Nephron progenitor cell (in vitro differentiated cells): ENCODE measurements at places on chromosomes 6 and 20.
A peak's percentile ranks its signal among the peaks of the same experiment; 100 is the strongest.

DNA sequence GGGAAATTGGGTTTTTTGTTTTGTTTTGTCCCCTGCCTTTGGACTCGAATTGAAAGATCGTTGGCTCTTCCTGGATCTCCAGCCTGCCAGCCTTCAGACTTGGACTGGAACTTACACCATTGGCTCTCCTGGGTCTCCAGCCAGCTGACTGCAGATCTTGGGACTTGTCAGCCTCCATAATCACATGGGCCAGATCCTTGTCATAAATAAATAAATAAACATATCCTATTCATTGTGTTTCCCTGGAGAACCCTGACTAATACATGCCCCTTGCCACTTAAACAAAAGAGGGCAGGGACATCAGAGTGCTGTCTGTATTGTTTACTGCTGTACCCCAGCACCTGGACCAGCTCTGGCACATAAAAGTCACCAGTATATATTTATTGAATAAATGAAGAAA, 101.5 kb downstream of the CAP2 start:
- DNase-seq = no peak

GRCh38 chr6:54327631-54328030, 19.4 kb downstream of the TINAG start:
- DNase-seq = no peak

DNA sequence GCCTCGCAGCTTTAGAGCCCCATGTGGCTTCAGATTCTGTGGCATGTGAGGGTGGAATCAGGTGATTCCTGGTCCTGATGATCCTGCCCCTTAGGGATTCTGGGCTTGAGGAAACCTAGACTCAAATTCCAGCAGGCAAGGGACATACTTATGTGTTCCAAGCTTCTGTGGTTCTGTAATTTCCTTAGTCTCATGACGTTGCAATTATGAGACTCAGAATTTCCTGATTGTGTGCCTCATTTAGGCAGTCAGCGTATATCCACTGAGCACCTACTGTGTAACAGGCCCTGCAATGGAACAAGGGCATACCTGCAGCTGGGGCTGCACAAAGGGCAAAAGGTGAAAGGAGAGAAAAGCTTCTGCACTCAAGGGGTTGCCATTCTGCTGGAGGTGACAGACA, 11.6 kb upstream of the BPIFB4 start:
- no peak for DNase-seq

- no peak for DNase-seq
These were observed 516 bp upstream of the IRF4 start for GRCh38 chr6:390914-391558.

GRCh38 chr20:63890201-63890576, 4.7 kb upstream of the DNAJC5 start:
- no peak for DNase-seq

GRCh38 chr6:52574709-52575501, 2.0 kb downstream of the TRAM2 start:
- DNase-seq = no peak

GRCh38 chr6:42372699-42373098, 79.0 kb downstream of the TRERF1 start:
- DNase-seq = no peak

DNA sequence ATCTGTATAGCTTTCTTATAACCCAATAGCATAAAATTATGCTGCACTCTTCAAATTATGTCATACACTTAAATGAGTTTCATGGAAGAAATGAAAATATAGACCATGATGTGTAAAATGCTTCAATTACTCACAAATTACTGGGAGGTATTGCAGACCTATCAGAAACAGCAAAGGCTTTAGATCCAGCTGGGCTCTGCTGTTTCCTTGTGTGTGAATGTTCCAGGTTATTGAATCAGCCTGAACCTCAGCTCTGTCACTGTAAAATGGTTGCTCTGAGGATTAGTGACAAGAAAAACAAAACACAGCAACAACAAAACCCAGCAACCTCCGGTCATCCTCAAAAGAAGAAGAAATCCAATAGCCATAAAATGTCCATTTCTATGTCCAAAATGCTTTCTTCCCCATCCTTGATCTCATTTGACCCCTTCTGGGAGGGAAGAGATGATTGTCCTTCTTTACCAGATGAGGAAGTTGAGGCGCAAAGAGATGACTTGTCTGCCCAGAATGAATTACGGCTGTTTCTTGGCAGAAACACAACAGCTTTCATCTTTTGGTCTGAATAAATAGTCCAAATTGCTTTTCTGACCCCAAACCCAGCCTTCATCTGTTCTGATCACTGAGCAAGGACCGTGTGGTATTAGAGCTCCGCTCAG, 42.2 kb upstream of the TGM6 start:
- no peak for DNase-seq

DNA sequence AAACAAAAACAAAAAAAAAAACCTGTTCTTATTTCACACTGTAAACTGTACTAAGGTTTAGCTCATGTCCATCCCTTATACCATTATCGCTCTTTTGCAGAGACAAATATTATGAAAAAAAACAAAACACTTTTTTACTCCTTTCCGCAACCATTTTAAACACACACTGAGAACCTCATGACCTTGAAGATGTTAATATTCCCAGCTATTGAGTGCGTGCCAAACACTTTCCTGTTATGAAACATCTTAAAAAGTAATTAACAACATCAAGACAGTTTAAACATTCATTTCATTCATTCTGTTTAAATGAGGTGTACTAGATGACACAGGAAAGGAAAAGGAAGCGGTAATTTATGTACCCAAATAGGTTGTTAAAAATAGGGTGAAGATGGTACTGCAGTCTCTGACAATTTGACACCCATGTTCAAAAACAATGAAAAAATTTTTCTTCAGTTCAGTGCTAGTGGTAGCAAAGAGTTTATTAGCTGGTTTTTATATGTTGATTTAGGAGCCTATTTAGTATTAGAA, 3.9 kb upstream of the ARHGAP18 start:
- DNase-seq = no peak

DNA sequence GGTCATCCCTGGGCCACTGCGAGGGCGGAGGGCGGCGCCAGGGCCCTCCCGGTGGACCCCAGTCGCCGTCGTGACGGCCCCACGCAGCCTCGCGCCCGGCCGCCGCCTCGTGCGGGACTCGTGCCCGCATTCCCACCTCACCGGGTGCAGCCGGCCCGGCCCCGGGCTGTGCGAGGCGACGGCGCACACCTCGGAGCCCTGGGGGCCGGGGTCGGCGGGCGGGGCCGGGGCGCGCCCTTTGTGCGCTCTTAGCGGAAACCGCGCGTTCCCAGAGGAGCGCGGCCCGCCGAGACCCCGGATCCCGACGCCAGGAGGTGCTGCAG, 5.5 kb upstream of the DLL1 start:
- peak; percentile 57 for DNase-seq

- DNase-seq = peak; percentile 44
These were observed 164.1 kb upstream of the SALL4 start for GRCh38 chr20:51966296-51966971.

- DNase-seq = no peak
These were observed 453.2 kb upstream of the PTCHD4 start for GRCh38 chr6:48564036-48564820.

DNA sequence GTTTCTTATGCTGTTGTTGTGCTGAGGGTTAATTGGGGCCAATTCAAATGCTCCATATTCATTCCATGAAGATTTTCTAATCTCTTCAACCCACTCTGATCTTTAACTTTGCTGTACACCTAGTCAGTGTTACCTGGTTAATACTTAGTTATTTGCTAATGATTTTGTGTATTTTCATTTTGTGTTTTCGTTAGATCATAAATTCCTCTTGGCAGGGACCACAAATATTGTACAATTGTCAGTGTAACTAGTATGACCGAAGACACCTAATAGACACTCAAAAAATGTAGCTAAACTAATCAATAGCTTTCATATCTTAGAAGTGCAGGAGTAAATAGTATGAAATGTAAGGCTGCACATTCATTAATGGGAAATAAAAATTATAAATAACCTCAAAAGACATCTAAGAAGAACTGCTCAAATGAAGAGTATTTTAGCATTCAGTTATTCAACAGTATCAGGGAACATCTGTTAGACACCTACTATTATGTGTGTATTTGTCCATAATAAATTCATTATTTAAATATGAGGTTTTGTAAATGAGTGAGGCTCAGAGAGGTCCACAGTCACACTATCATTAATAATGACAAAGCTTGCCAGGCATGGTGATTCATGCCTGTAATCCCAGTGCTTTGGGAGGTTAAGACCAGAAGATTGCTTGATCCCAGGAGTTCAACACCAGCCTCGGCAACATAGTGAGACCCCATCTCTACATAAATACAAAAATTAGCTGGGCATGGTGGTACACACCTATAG, 13.4 kb upstream of the HSF2 start:
- DNase-seq = no peak

DNA sequence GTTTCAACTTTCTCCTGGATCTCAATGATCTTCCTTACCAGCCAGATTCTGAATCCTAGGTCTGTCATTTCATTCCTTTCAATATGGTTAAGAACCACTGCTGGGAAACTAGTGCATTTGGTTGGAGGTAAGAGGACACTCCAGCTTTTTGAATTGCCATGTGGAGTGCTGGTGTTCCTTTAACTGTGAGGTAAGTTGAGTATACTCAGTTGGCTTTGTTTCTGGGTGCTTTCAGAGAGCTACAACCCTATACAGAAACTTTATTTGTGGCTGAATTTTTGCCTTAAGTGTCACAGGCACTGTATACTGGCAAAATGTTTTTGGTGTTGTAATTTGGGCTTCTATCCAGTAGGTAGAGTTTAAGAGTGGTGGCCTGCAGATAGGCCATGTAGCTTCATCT, 175.8 kb downstream of the TBC1D32 start:
- no peak for DNase-seq

DNA sequence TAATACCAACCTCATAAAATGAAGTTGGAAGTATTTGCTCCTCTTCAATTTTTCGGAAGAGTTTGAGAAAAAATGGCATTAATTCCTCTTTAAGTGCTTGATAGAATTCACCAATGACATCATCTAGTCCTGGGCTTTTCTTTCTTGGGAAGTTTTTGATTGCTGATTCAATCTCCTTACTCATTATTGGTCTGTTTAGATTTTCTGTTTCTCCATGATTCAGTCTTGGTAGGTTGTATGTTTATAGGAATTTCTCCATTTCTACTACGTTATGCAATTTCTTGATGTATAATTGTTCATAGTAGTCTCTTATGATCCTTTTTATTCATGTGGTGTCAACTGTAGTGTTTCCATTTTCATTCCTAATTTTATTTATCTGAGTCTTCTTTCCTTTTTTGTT, 176.9 kb upstream of the PRND start:
- DNase-seq = no peak

- DNase-seq = no peak
These were observed 105.2 kb upstream of the TRAF3IP2 start for GRCh38 chr6:111710911-111711310.

DNA sequence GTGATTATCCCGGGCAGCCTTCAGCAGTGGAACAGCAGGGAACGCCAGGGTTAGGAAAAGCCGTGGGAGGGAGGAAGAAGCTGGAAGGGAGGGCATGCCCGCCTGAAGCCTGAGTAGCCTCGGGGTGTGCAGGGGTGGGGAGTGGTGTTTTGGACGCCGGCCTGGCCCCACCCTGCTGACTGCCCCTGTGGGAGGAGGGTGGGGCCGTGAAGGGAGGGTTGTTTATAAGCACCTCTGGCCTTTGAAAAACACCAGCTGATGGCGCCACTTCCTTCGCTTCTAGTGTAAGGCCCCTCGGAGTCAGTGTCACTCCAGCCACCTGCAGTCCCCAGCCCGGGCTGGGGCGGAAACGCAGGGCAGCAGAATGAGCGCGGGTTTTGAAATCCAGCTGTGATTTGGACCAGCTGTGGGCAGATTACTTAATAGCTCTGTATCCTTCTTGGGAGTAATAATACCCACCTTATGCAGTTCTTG, 52.8 kb upstream of the BMP6 start:
- peak; percentile 26 for DNase-seq

GRCh38 chr20:12721636-12722035, 287.1 kb upstream of the SPTLC3 start:
- DNase-seq = no peak

GRCh38 chr6:73081955-73082354, 143.3 kb downstream of the KHDC1L start:
- DNase-seq = no peak

GRCh38 chr6:47690214-47690613, 8.2 kb upstream of the ADGRF4 start:
- no peak for DNase-seq

GRCh38 chr6:38316099-38316868, 323.4 kb downstream of the BTBD9 start:
- DNase-seq = no peak

DNA sequence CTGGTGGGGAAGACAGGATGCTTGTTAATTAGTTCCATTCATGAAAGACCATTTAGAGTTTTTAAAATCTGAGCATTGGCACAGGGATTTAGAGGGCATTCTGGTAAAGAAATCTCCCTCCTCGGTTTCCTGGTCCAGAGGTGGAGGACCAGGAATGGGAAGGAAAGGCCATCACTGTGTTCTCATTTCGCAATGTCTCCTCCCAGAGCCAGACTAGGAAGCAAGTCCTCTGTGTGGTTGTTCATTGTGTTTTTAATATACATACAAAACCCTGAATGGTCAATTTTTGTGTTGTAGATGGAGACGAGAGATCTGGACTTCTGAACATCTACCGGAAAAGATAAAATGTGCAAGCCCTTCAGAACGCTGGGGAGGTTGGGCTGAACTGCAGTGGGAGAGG, 41.3 kb downstream of the RIN2 start:
- no peak for DNase-seq

DNA sequence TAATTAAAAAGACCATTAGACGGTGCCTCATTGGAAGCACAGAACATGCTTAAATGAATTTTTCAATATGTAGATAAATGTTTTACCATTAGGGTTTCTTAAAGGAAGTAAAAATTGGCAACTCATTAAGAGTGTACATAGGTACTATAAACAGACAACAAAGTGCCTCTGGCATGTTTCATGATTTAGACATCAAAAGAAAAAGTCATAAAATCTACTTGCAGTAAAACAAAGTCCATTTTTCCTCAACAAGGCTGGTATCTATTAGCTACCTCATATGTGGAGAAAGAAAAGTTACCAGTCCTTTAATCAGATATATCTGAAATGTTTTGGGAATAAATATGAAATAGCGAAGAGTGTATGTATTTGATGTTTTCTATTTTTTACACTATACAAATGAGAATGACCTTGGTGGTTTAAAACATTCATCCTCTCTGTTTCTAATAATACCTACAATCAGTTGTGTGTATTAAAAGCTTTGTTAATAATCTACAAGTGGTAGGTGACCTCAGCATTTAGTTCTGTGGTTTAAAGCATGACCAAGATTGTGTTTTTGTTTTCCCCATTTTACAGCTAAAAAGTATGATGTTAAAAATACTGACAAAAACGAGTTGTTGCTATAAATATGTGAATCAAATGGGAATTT, 87.5 kb downstream of the HDGFL1 start:
- no peak for DNase-seq

GRCh38 chr6:161237176-161237575, 36.7 kb downstream of the AGPAT4 start:
- no peak for DNase-seq

GRCh38 chr6:29797135-29797534, 30.5 kb upstream of the HLA-G start:
- no peak for DNase-seq

- DNase-seq = peak; percentile 46
These were observed 245.1 kb downstream of the MYLK4 start for GRCh38 chr6:2505624-2506023.
